Stimulated activated CD8-positive, alpha-beta memory T cell treated with anti-CD3 and anti-CD28 coated beads, Interleukin-2, amount 100 ng/mL, for 1 hour (primary cell): ENCODE measurements at places on chromosomes 12 and 14.

GRCh38 chr12:78671295-78671694 lies 193.3 kb upstream of the SYT1 start:
- DNase-seq, result no peak

- no peak for DNase-seq
Observed at GRCh38 chr12:67690656-67691055, 42.1 kb downstream of the DYRK2 start.

DNA sequence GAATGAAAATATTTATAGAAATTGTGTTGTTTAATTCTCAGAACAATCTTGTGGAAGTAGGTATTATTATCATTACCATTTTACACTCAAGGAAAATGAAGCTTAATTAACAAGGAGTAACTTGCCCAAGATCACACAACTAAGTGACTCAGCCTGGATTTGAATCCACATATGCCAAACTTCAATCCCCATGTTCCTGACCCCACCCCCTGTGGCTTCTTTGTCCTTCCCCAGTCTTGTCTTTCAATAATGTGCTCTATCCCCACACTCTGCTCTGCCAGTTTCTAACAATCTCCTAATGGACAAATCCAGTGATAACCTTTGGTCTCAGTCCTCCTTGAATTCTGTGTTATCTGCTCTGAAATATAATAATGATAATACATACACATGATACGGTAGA lies 355.2 kb downstream of the BMP4 start:
- DNase-seq, result no peak

- no peak for DNase-seq
Observed at GRCh38 chr14:35940291-35940690, 114.2 kb downstream of the BRMS1L start.

DNA sequence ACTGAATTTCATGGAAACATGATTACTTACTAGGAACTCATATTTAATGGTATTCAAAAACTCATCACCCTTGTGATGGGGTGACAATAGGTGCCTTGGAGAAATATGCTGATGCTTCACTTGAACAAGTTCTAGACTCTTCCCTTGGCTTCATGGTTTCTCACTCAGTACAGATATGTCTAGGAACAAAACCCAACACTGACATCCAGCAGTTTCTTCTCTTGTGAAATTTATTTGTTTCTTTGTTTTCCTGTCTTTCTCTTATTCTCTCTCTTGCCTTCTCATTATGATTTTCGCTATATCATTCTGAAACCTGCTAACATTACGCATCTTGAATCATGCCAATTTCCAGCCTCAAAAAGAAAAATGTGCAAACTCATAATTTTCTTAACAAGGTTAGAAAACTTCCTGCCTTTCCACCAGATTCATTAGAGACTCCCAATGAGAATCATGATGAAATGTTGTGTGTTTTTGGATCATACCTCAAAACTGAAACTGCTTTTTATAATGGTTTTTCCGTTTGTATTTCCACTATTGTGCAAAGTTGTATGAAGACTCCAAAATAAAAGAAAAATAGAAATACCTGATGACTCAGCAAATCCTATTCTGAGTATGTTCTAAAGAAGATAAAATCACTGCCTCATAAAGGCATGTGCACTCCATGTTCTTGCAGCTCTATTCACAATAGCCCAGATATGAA lies 1021.5 kb downstream of the TMEM121 start:
- no peak for DNase-seq

GRCh38 chr12:90305379-90305778 lies 596.7 kb upstream of the ATP2B1 start:
- DNase-seq, result no peak

DNA sequence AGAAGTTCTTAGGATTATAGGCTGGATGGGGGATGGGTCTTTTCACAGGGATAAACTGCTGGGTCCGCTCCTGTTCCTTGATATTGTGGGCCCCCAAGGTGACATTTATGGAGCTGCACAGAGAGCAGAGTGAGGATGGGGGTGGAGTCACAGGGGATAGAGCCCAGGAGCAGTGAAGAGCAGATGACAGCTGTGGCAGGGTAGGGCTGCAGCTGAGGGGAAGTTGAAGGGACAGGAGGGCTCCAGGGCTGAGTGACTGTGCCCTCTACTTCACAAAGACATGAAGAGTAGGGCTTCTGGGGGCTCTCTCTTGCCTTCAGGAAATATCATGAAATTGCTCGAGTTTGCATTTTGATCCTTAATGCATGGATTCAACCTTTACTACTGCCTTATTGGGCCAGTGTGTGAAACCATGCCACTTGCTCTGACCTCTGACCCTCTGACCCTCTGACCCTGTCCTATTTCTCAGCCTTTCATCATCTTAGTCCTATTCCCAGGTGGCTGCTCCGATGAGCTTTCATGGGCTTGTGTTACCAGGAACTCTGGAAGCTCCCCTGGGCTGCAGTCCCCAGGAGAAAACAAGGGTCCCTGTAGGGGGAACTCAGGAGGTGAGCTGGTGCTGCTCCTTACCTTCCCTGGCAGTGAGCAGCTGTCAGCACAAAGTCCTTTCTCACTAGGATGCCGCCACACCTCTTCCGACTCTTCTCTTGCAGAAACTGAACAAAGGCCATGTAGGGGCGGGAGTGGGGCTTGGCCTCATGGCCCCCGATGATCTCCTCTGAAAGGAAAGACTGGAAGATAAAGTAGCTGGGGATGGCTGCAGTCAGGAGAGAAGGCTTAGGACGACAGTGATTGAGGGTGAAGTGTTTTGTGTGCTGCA lies 1.6 kb downstream of the GZMH start:
- no peak for DNase-seq

DNA sequence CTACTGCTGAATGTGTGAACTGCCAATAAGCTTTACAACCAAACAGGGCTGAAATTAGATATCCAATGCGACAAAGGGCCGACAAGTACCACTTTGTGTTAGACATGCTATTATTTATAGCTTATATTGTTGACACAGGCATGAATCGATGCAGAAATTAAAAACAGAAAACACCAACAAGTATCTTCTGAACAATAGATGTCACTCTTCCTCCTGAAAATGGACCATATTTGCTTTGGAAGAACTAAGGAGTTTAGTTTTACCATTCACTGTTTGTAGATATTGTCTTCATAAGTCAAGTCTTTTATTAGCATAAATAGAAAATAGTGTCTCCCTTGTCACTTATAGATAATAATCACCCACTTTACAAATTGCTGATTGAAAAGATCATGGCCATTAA lies 86.5 kb downstream of the LRIG3 start:
- no peak for DNase-seq

DNA sequence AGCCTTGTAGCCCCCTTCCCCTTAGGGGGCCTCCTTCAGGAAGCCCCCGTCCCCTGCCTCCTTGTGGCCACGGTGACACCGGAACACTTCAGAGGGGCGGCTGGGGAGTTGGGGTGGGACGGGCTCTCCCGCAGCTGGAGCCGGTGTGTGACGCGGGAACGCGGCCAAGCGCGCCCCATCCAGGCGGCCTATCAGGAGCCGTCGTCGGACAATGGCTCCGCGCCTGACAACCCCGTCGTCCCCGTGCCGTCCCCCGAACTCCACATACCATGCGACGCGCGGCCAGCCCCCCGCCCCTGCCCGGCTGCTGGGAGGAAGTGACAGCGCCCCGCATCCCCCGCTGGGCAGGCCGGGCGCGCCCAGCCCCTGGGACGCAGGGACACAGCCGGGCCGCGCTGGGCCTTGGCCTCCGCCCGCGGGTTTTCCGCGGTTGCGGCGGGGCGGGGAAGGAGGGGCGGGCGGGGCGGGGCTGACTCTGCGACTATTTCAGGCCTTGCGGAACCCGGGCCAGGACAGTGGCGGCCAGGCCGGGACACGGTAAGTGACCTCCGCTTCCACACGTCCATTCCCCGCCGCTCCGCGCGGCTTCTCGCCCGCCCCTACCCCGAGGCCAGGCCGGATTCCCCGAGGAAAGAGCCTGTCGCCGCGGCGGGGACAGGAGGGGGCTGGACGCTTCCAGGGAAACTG lies at the start of gene TNFAIP2:
TSS of gene TNFAIP2 (plus strand) at position 515 of the 687 bp plus-strand sequence. CDS start 2,997 bp downstream, outside the sequence.
- DNase-seq, result no peak

- no peak for DNase-seq
Observed at GRCh38 chr12:114404083-114404925, 1.6 kb downstream of the TBX5 start.

DNA sequence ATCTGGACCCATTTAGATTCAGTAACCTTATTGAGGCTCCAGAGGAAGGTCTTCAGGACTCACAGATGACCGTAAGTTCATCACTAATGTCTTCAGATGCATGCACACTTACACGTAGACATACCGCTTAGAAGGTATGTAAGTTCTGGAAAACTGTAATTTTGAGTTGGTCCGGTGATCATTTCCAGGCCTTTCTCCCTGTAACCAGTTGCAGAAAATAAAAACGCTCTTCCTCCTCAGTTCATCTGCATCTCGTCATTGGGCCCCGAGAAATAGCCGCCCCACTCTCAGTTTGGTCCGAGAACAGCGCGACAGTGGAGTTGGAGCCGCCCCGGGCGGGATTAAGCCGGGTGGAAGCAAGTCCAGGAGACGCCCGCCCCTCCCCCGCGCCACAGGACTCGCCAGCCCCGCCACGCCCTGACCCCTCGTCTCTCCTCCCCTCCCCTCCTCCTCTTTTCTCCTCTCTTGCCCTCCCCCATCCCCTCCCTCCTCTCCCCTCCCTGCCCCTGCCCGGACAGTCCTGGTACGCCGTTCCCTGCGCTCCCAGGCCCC lies 83.7 kb downstream of the TNFAIP2 start:
- no peak for DNase-seq

DNA sequence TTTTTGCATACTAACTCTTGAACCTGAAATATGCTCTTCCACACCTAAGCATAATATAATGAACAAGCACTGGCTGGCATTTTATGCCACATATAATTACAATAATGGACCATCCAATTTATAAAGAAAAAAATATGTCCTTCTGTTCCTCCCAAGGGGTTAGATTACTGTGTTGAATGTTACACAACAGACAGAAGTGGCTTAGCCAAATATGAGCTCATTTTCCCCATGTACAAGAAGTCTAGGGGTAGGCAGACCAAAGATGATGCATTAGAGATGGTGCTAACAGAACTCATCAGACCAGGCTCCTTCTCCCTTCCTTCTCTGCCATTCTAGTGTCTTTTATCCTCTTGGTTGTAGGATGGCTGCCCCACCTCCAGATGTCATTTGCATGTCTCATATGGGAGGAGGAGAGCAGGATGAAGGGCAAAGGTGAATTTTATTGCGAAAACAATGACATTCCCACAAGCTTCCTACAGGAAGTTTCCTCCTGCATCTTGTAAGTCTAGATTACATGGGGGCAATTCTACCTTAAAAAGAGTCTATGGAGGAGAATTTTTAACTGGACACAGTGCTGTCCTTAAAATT lies 43.9 kb upstream of the SLC2A13 start:
- no peak for DNase-seq

- no peak for DNase-seq
Observed at GRCh38 chr12:61574339-61574738, 685.9 kb upstream of the USP15 start.

DNA sequence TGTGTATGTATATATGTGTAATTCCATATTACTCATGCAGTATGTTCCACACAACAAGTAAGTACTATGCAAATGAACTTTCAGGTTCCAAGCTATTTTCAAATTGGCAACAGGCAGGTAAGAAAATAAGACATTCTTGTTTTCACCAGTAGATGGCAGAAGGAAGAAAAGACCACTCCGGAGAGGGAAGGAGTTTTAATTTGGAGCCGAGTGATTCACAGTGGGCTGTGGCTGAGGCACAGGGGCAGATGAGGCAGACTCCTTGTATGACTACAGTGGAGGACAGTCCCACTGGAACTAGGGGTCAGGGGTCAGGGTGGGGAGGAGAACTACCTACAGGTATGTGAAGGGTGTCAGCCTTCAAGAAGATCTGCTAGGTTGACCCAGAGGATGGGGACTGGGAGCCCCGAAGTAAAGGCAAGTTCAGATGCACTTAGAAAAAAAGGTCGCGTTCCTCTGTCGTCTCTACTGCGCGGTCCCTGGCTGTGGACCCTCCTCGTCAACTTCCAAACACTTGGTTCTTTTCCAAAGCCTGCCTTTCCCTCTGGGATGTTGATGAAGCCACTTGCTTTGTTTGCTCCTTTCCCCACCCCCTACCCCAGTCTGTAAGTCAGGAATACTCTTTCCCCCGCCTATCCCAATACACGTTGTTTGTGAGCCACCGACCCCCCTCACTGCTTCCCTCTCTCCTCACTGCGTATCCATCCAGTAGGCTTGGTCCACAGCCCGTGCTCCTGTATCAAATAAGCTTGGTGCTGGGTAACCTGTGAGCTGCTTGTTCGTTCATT lies 24.1 kb downstream of the DDX47 start:
- DNase-seq, result no peak

- no peak for DNase-seq
Observed at GRCh38 chr12:810671-811415, 58.5 kb downstream of the WNK1 start.

DNA sequence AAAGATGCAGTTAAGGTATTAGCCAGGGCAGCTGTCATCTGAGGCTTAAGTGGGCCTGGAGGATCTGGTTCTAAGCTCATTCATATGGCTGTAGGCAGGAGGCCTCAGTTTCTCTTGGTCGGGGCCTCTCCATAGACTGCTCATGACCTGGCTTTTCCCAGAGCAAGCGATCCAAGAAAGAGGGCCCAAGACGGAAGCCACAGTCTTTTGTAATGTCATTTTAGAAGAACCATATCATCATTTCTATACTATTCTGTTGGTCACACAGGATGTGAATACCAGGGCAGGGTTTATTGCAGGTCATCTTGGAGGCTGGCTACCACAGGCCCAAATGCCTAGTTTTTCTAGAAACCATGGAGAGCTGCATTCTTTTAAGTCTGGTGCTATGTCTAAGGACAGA lies 47.7 kb downstream of the GNG2 start:
- DNase-seq, result no peak

- no peak for DNase-seq
Observed at GRCh38 chr12:120126635-120127005, 10.1 kb upstream of the RAB35 start.

DNA sequence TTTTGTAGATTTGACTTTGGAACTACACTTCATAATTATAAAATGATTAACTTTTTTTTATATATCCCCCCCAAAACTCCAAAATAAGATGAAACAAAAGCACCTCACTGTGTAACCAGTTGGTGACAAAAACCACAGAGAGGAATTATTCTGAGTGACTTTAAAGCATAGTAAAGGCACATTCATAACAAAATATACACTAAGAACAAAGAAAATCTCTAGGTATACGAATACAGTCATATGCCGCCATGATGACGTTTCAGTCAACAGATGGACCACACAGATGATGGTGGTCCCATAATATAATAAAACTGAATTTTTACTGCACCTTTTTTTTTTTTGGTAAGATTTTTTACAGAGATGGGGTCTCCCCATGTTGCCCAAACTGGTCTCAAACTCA lies 70.7 kb downstream of the MED13L start:
- DNase-seq, result no peak

- peak; percentile 69 for DNase-seq
Observed at GRCh38 chr12:7935590-7936581, at the start of gene SLC2A3. SLC2A3 (minus strand) TSS chr12:7936187; CDS start chr12:7936034, 153 bp downstream.
